Activated B cell treated with CpG ODN at 0.5 μM for 24 hours (primary cell): ENCODE measurements at places on chromosomes 12 and 14. TPM values are rescaled to one million over a fixed set of nuclear protein-coding genes. Genes with fewer than 3 reads are reported as not detected.

PAPLN gene
- total RNA-seq, result 0.42 and 0.46 TPM in 2 replicates

TAS2R19 gene
- total RNA-seq, result 2.9 and 4.0 TPM in 2 replicates

VRTN gene
- total RNA-seq, result not detected in 2 replicates

ACSM4 gene
- total RNA-seq, result not detected in 2 replicates

LHX5 gene
- total RNA-seq, result not detected in 2 replicates

MANSC1 gene
- 0.86 and 1.5 TPM in 2 replicates for total RNA-seq

COCH gene
- 10.2 and 10.4 TPM in 2 replicates for total RNA-seq

CD163 gene
- total RNA-seq, result 0.07 and 0.80 TPM in 2 replicates

HOXC12 gene
- not detected in 2 replicates for total RNA-seq

TSPAN11 gene
- total RNA-seq, result not detected in 2 replicates

TMPRSS12 gene
- total RNA-seq, result not detected in 2 replicates

CLEC7A gene
- total RNA-seq, result 0.09 and 0.10 TPM in 2 replicates

SERPINA12 gene
- not detected in 2 replicates for total RNA-seq

NOC4L gene
- total RNA-seq, result 28.1 and 29.1 TPM in 2 replicates

AKAP3 gene
- 3.4 and 3.7 TPM in 2 replicates for total RNA-seq

TAS2R50 gene
- 1.0 and 1.2 TPM in 2 replicates for total RNA-seq

OR6C4 gene
- total RNA-seq, result not detected in 2 replicates

CRIP1 gene
- total RNA-seq, result 112 and 129 TPM in 2 replicates

SIX6 gene
- total RNA-seq, result not detected in 2 replicates

SLC41A2 gene
- total RNA-seq, result 11.1 and 12.6 TPM in 2 replicates

SOX5 gene
- total RNA-seq, result 80.5 and 85.5 TPM in 2 replicates

LMNTD1 gene
- total RNA-seq, result not detected in 2 replicates

IQSEC3 gene
- total RNA-seq, result not detected in 2 replicates

IL26 gene
- total RNA-seq, result not detected in 2 replicates

ACVR1B gene
- 7.8 and 10.0 TPM in 2 replicates for total RNA-seq

GLIPR1L2 gene
- 0.20 TPM in 1 of 2 replicates, not detected in the other for total RNA-seq

OR4K15 gene
- not detected in 2 replicates for total RNA-seq

STYK1 gene
- total RNA-seq, result not detected in 2 replicates

POC1B gene
- 21.7 and 27.3 TPM in 2 replicates for total RNA-seq

KCNC2 gene
- not detected in 2 replicates for total RNA-seq

HHIPL1 gene
- total RNA-seq, result not detected in 2 replicates

ENDOU gene
- total RNA-seq, result 0.24 and 0.37 TPM in 2 replicates

MOK gene
- total RNA-seq, result 1.8 and 3.1 TPM in 2 replicates

OXA1L gene
- total RNA-seq, result 174 and 190 TPM in 2 replicates

RHEBL1 gene
- total RNA-seq, result 3.2 and 3.3 TPM in 2 replicates

TAS2R9 gene
- total RNA-seq, result not detected in 2 replicates

RBMS2 gene
- total RNA-seq, result 2.7 and 3.4 TPM in 2 replicates

A2ML1 gene
- not detected in 2 replicates for total RNA-seq

SMIM41 gene
- total RNA-seq, result 0.24 TPM in 1 of 2 replicates, not detected in the other

APOF gene
- total RNA-seq, result not detected in 2 replicates

TAS2R46 gene
- total RNA-seq, result 0.60 and 1.5 TPM in 2 replicates

MYO1H gene
- total RNA-seq, result not detected in 2 replicates

SCN8A gene
- 0.86 and 2.1 TPM in 2 replicates for total RNA-seq

LRCOL1 gene
- not detected in 2 replicates for total RNA-seq

ADSS1 gene
- 0.18 and 0.39 TPM in 2 replicates for total RNA-seq

CHFR gene
- 89.4 and 108 TPM in 2 replicates for total RNA-seq

NPAS3 gene
- total RNA-seq, result not detected in 2 replicates

SIX4 gene
- not detected in 2 replicates for total RNA-seq

GLS2 gene
- total RNA-seq, result 2.6 and 3.5 TPM in 2 replicates

TMCC3 gene
- 24.2 and 28.0 TPM in 2 replicates for total RNA-seq

CACNA1C gene
- 0.02 TPM in 2 replicates for total RNA-seq

GZMB gene
- total RNA-seq, result 2.3 and 2.9 TPM in 2 replicates
